Stimulated activated CD8-positive, alpha-beta memory T cell treated with anti-CD3 and anti-CD28 coated beads, Interleukin-4, amount 100 ng/mL, for 1 hour (primary cell): ENCODE measurements at places on chromosomes 2 and 18.
A peak's percentile ranks its signal among the peaks of the same experiment; 100 is the strongest.

- DNase-seq, result no peak
Measured at GRCh38 chr2:65608916-65609315, 176.5 kb upstream of the SPRED2 start.

GRCh38 chr18:49663899-49664890 lies 102.3 kb downstream of the LIPG start:
- DNase-seq, result no peak

- no peak for DNase-seq
Measured at GRCh38 chr18:48530399-48531081, 8.3 kb upstream of the CTIF start.

GRCh38 chr2:169143998-169144397 lies 74.6 kb downstream of the DHRS9 start:
- DNase-seq, result no peak

DNA sequence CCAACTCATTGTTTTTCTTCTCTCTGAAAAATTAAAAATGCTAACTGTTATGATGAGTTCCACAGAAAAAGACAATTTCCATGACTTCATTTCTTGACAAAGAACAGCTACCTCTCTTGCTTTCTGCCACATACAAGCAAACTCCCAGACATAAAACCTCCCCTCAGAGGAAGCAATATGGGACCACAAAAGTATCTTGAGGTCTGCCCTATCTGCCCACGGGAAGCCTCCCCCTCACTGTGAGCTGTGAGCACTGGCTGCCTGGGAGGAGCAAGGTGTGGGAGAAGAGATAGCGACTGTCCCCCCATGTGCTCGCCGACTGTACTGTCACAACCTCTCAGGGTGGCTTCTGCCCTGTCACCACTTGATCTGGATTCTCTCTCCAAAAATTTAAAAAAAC lies 69.7 kb upstream of the NRP2 start:
- DNase-seq, result no peak

DNA sequence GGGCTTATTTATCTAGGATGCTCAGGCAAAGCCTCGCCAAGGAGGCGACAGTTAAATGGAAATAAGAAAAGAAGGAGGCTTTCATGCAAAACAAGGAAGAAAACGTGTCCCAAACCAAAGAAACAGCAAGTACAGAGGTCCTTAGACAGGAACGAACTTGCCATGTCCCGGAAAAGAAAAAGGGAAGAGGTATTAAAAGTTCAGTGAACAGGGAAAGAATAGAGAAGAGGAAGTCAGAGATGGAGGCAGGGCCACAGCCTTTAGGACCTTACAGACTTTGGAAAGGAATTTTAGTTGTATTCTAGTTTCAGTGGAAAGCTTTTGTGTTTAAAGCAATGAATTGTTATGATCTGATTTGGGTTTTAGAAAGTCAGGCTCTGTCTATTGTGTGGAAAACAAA lies 22.1 kb downstream of the IKZF2 start:
- no peak for DNase-seq

DNA sequence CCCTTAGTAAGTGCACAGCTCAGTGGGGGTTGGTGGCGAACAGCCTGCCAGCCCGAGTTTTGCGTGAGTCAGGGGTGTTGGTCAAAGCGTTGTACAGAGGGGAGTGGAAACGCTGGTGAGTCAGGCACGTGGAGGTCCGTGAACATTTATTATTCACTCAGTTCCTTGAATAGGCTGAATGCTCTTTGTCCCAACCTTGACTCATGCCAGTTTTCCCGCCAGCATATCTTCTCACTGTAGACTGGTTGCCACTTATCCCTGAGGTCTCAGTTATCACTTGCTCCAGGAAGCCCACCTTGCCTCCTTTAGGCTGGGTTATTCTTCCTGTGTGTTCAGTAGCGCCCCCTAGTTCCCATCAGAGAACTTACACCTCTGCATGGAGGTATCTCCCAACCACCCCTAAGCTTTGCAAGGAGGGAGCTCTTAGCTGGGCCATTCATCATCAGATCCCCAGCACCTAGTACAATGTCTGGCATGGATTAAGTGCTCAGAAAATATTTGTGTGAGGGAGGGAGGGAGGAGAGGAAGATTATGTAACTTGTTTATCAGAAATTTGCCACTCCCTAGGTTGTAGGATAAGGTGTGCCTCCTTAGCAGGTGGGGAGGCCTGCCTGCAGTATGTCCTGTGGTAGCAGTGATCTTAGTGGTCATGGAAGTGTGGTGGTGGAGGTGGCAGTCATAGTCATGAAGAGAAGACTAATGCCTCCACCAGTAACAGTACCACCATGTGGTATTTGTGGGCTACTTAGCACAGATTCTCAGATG lies 72.1 kb downstream of the CABLES1 start:
- no peak for DNase-seq

DNA sequence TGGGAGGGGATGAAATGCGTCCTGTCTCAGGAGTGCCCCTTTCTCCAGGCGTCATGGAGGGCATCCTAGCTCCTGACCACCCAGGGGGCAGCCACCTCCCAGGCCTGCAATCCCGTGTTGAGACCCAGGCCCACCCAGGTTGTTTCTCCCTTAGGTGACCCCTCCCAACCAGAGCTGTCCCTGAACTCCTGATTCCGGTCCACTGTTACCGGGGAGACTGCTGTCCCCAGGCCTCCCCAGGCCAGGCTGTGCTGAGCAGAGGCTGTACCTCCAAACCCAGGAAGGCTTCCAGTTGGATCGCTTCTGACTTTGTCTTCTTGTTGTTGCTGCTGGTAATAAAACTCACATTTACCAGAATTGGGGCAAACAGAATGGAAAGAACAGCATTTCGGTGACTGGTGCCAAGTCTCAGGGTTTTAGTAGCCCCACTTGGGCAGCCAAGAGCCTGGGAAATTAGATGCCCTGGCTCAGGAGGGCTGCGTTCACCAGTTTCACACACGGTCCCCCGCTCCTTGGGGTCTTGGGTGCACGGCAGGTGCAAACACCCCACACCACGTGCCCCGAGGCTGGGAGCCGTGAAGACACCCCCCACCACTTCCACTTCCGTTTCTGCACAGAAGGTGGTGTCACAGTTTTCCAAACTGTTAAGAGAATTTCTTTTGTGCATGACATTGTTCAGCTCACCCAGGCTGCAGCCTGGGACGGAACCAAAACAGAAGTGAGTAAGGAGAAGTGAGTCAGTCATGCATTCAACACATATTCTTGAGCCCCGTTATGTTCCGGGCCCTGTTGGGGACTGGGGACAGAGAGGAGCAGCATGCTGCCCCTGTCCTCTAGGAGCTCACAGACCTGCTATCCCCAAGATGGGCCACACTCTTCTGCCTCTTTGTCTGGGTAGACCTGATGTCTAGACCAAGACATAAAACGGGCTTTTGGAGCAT lies 29.4 kb downstream of the ITM2C start:
- no peak for DNase-seq

DNA sequence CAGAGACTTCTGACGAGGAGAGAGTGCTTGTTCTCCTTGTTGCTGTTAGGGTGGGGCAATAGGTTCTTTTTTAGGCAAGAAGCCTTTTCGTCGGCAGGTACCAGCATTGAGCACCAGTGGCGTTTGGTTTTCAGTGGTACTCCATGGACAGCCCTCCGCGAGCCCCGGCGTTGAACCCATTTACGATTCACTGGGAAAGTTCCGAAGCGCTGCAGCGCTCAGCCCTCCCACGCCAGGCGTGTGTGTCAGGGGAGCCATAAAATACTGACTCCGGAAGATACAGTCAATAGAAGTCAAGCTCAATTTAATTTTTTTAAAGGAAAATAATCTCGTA lies 494 bp upstream of the ROCK1 start:
- DNase-seq, result peak; percentile 18

GRCh38 chr2:174789001-174789400 lies 24.7 kb upstream of the CHRNA1 start:
- DNase-seq, result no peak

- no peak for DNase-seq
Measured at GRCh38 chr18:13368080-13368813, 149.7 kb downstream of the LDLRAD4 start.

DNA sequence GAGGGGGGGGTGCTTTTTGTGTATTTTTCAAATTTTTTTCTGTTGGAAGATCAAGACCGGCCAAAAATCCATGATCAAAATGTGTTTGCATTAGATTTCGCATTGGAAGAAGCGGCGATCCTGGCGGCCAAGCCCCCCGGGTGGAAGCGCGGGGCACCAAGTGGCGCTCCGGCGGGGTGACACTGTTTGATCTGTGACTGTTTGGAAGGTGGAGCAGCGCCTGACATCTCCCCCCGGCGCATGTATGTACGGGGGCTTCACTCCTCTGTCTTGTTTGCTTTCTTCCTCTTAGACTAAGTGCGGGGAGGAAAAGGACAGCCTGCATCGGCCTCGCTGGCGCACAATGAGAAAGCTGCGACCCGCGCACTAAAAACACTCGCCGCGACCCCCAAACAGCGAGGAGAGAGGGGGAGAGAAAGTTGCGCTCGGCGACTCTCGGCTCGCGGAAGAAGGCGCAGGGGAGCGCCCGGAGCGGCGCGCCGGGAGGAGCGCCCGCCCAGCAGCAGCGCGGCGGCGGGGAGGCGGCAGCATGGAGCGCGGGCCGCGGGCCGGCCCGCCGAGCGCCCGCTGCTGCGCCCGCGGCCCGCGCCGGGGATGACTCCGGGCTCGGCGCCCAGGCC lies 515 bp downstream of the TSHZ1 start:
- DNase-seq, result no peak

DNA sequence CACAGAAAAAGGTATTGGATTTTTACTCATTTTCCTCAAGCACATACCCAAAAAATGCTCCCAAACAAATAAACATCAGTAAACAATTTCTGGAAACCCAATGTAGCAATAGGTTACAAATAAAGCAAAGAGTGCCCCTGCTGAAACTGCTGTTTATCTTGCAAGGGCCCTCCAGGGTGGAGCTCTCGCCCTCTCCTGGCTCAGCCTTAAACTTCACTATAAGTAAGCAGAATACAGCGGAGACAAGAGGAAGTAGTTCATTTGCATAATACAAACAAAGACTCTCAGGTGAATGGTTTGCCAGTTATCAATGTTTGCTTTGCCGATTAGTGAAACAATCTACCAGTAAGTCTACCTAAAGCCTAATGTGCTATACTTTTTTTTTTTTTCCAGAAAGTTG lies 437.6 kb downstream of the DLGAP1 start:
- DNase-seq, result no peak

DNA sequence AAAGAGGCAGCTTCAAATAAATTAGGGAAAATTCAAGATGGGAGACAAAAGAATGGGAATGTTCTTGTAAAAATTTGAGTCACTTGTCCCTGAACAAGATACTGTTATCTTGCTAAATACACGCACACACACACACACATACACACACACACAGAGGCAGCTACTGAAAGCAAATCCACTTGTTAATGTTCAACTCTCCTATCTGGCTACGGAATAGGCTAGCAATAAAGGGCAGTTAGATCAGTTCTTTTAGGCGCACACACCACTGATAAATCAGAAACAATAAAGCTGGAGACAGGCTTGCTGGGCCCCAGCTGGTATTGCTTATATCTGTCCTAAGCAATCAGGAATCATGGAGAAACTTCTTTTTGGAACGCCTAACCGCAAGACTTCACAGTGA lies 461.6 kb downstream of the BCL11A start:
- DNase-seq, result no peak
